Ovary (tissue), 10 donors: ENCODE measurements at places on chromosomes 2 and 18. TPM values are rescaled to one million over a fixed set of nuclear protein-coding genes. Genes with fewer than 3 reads are reported as not detected.

GRCh38 chr2:149613704-149614103 lies 26.1 kb upstream of the MMADHC start:
- H3K4me3 ChIP-seq: no peak overlapping the region
- no peak for DNase-seq
- H3K27ac ChIP-seq: no peak overlapping the region
- H3K27me3 ChIP-seq: no peaks in the 10 kb centered on the region

DNA sequence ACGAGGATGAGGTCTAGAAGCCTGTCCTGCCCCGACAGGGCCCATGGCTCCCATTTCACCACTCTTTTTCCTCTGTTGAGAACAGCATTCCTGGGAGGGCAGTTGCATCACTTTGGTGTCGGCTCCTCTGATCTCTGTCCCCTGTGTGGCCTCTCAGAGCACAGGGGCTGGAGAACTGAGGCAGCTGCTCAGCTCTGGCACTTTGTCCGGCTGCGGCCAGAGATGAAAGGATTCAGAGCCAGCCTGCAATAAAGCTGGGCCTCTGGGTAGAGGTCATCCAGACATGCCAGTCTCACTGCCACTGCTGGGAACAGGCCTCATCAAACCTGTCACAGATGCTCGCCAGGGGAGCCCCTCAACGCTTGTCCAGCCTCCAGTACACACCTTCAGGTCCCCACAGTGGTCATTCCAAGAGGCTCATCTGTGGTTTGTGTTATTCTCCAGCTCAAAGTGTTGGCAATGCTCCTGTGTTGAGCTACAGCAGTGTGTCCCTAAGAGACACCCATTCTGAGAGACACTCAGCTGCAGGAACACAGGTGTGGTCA lies 13.1 kb upstream of the ROCK2 start:
- H3K27ac ChIP-seq: no peak overlapping the region
- H3K27me3 ChIP-seq: no peaks in the 10 kb centered on the region
- DNase-seq: no peak

- no peaks in the 10 kb centered on the region for H3K36me3 ChIP-seq
- no peak overlapping the region for H3K4me3 ChIP-seq
- H3K27me3 ChIP-seq: no peaks in the 10 kb centered on the region
- no peak overlapping the region for H3K27ac ChIP-seq
- no peaks in the 10 kb centered on the region for H3K4me1 ChIP-seq
These were observed 16.1 kb downstream of the CPSF3 start for GRCh38 chr2:9439536-9439935.

DNA sequence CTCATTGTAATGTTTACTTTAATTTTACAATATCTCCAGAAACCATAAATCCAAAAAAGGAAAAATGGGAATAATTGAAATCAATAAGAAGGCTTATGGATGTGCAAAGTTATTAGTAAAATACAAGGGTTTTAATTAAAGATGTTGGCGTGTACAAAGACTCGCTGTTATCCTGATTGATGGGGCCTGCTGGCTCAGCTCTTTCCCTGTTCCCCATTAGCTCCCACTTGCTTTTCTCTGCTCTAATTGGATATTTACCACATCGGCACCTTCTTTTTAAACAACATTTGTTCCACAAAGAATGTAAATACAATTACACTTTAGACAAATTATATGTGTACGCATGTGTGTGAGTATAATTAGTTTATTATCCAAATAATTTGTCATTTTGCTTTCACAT lies 796.6 kb downstream of the ERBB4 start:
- no peak overlapping the region for H3K4me3 ChIP-seq
- H3K36me3 ChIP-seq: no peaks in the 10 kb centered on the region
- H3K4me1 ChIP-seq: no peaks in the 10 kb centered on the region
- H3K27ac ChIP-seq: no peak overlapping the region
- no peak for DNase-seq

DNA sequence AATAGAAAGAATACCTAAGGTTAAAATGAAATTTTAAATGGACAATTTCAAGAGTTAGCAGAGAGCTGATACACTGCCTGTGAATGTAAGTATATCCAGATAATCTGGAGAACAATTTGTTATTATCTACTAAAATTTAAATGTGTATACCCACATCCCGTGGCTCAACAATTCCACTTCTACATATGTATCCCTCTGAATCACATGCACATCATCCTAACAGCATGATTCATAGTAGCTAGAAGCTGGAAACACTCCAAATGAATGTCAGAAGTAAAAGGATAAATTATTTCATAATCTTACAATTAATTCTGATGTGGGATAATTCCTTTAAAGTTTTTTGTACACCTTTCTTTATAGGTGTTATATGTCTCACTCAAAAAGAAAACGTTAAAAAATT lies 87.9 kb downstream of the CNTNAP5 start:
- H3K36me3 ChIP-seq: no peaks in the 10 kb centered on the region
- no peak overlapping the region for H3K27ac ChIP-seq
- no peak for DNase-seq
- no peak overlapping the region for H3K4me3 ChIP-seq
- no peaks in the 10 kb centered on the region for H3K27me3 ChIP-seq
- H3K4me1 ChIP-seq: no peaks in the 10 kb centered on the region

The SNTG2 gene
- total RNA-seq: 2.0 TPM

The GDF7 gene
- 0.15 TPM for total RNA-seq

DNA sequence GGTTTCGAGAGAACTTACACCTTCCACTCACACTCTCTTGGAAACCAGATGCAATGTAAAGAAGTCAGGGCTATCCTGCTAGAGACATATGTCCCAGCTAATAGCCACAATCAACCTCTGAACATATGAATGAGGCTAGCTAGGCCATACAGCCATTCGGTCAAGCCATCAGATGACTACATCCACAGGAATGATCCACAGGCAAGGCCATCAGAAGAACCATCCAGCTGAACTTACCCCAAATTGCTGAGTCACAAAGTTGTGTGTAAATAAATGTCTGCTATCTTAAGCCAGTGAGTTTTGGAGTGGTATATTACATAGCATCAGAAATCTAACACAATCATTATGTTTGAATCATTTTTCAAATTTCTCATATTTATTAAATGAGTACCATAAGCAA lies 5.2 kb upstream of the SPAST start:
- no peaks in the 10 kb centered on the region for H3K27me3 ChIP-seq
- DNase-seq: no peak
- H3K4me1 ChIP-seq: no peaks in the 10 kb centered on the region
- H3K36me3 ChIP-seq: no peaks in the 10 kb centered on the region
- no peak overlapping the region for H3K4me3 ChIP-seq

The KYNU gene
- total RNA-seq: 0.46 TPM

The NPAS2 gene
- total RNA-seq: 4.1 TPM

DNA sequence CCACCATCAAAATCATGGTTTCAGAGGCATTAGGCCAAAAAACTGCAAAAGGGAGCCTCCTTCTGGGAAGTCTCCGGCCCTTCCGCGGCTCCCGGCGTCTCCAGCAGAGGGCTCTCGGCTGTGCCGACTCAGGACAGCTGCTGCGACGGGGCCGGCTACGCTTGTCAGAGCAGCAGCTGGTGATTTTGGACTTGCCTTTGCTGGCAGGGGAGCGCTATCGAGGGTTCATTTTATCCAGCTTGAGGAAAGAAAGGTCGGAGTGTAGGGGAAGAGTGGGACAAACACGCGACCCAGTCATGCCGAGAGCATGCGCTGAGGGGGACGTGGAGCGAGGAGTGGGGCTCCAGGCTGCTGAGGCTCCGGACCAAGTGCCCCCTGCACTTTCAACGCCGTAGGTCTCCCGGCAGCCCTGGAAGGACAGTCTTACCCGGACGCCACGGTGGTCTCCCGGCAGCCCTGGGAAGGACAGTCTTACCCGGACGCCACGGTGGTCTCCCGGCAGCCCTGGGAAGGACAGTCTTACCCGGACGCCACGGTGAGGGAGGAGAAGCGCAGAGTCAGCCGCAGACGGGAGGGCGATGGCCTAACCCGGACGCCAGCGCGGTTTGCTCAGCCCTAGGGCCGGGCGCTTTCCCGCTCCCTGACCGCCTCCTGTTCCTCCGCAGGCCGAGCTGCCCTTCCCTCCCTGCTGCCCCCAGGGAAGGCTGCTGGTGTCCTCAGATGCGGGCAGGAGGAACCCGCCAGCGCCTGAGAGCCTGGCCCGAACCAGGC lies 21.7 kb downstream of the DDX18 start:
- H3K4me3 ChIP-seq: peak overlapping the region; percentile 53
- no peaks in the 10 kb centered on the region for H3K36me3 ChIP-seq
- peak overlapping the region; percentile 14 for H3K27ac ChIP-seq
- peaks cover 2% of the 10 kb centered on the region for H3K4me1 ChIP-seq

The KCNJ13 gene
- total RNA-seq: not detected

GRCh38 chr2:102296449-102296848 lies 14.9 kb upstream of the IL1RL1 start:
- no peak for DNase-seq
- no peak overlapping the region for H3K27ac ChIP-seq
- H3K27me3 ChIP-seq: no peaks in the 10 kb centered on the region
- no peak overlapping the region for H3K4me3 ChIP-seq

The DAPL1 gene
- not detected for total RNA-seq

DNA sequence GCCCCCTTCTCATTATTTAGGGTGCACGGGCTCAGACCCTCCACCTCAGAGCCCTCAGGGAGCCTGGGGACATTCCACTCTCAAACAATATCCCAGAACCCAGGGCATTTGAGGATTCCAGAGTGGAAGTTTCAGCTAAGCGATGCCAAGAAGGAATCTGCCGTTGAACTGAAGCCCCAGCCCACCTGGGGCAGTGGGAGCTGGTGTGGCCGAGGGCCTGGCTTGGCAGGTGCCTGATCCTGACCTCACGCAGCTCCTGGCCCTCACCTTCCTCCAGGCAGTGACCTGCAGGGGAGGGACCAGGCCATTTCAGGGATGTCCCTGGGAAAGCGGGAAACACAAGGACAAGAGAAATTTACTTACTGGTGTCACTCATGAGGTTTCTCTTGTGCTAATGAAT lies 58.2 kb downstream of the ACKR3 start:
- peaks cover 6% of the 10 kb centered on the region for H3K4me1 ChIP-seq
- H3K36me3 ChIP-seq: no peaks in the 10 kb centered on the region
- H3K27ac ChIP-seq: no peak overlapping the region
- no peak for DNase-seq
- H3K27me3 ChIP-seq: no peaks in the 10 kb centered on the region

The ABCG8 gene
- 0.08 TPM for total RNA-seq
